ENCODE measurements at places on chromosomes 6 and 20.

DNA sequence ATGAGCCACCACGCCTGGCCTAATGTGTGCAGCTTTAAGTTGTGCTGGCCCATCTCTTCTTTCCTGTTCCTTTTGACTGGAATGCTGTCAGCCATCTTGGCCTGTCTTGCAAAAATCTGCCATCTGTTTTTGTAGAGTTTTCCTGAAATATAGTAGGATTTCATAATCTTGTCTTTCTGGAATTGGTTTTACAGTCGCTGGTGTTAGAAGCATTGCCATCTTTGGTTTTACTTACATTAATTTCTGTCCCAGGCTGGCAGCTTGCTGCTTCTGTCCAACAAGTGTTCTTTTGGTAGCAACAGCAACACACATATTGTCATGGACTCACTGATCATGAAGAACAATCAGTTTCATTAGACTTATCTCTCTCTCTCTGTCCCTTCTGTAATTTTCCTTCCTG, 29.1 kb upstream of the TULP1 start:
- no peak for DNase-seq

- DNase-seq, result no peak
These were observed 99.1 kb upstream of the MTHFD1L start for GRCh38 chr6:150766201-150766997.

- DNase-seq, result no peak
These were observed 2.9 kb downstream of the STX11 start for GRCh38 chr6:144153260-144153659.

GRCh38 chr20:41560970-41561369, 57.2 kb downstream of the CHD6 start:
- no peak for DNase-seq

- DNase-seq, result no peak
These were observed 71.1 kb downstream of the TASP1 start for GRCh38 chr20:13567663-13568062.

DNA sequence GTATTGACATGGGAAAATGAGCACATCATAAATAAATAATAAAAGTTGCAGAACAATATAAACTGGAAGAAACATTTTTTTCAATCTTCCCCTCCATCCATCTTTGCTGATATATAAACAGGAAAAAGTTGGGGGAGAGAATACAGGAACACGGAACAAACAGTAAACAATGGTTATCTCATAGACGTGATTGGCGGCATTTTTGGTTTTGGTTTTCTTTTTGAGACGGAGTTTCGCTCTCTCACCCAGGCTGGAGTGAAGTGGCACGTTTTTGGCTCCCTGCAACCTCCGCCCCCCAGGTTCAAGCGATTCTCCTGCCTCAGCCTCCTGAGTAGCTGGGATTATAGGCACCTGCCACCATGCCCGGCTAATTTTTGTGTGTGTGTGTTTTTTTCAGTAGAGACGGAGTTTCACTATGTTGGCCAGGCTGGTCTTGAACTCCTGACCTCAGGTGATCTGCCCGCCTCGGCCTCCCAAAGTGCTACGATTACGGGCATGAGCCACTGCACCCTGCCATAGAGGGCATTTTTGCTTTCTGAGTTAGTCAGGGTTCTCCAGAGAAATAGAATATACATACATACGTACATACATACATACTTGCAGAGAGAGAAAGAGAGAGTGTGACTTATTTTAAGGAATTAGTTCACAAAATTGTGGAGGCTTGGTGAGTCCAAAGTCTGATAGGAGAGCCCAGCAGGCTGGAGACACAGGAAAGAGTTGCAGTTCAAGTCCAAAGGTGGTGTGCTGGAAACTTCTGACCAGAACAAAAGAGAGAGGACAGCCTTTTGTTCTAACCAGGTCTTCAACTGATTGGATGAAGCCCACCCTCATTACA, 22.6 kb downstream of the GNL1 start:
- DNase-seq, result no peak

Measured in stimulated activated CD4-positive, alpha-beta T cell treated with anti-CD3 and anti-CD28 coated beads, TNF-alpha, amount 100 ng/mL, for 1 hour (primary cell).